NCI-H2171 treated with DMSO at 0.1 percent for 48 hours (cell line): ENCODE measurements at places on chromosomes 7 and 10.

GRCh38 chr10:52297747-52298146 lies 16.3 kb upstream of the DKK1 start:
- DNase-seq, result no peak

DNA sequence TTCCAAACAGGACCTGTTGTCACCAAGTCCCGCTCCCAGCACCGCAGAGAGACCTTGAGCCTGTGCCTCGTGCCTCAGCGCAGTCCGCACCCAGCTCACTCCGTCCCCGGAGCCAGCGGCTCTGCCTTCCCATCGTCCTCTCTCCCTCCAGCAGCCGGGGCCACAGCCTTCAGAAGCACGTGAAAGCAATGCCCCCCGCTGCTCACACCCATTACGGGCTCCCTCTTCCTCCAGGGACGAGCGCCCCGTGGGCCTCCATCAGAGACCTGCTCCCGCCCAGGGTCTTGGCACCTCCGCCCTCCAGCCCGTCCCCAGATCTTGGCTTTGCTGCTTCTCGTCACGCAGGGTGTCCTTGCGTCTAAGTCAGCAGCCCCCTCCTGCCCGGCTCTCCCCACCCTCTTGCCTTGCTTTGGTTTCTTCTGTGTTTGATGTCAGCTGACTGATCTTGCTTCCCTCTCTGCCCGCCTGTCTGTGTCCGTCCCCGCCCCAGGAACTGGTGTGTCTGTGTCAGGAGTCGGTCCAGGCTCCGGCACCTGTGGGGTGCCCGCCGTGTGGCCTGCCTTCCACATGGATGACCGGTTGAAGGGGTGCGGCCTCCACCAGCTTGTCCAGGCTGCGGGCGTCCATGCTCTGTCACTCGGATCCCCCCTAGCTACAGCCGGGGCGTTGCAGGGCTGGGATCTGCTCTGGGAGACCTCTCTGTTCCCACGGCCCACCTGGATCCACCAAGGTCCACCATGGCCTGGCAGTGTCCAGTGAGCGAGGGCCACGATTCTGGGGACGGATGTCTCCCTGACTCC lies 61.9 kb downstream of the FOXL3 start:
- no peak for DNase-seq

GRCh38 chr10:34866848-34867247 lies 51.8 kb upstream of the PARD3 start:
- DNase-seq, result peak; percentile 83

- no peak for DNase-seq
These were observed 366.5 kb upstream of the SEMA3C start for GRCh38 chr7:81285142-81285871.

DNA sequence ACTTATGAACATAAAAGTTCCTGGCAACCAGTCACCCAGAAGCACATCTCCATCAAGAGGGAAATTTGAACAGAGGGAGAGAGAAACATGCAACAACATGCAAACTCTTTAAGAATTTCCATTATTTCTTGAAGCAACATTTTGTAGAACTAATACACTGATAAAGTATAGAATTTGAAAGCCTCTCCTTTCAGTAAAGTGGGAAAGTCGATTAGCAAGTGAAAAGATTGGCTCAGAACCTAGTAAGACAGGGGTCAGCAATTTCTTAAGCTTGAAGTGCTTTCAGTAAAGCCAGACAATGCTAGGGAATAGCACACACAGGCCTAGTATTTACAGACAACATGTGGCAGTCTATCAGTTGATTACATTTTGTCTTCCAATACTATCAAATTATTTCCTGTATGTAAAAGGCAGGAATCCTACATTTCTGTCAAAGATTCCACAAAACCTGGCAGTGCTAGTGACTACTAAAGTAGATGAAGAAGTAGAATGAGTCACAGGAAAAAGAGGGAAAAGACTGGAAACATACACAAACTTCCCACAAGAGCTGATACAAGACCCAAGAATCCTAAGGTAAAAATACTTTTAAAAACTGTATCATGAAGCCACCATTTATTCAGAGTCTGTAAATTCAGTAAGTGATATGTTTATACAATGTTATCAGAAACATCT lies 25.2 kb downstream of the DNAJC1 start:
- DNase-seq, result no peak

- DNase-seq, result no peak
These were observed 148.5 kb downstream of the PTPN20 start for GRCh38 chr10:47059606-47060311.

- DNase-seq, result no peak
These were observed 5.1 kb upstream of the PMPCB start for GRCh38 chr7:103292122-103292521.

DNA sequence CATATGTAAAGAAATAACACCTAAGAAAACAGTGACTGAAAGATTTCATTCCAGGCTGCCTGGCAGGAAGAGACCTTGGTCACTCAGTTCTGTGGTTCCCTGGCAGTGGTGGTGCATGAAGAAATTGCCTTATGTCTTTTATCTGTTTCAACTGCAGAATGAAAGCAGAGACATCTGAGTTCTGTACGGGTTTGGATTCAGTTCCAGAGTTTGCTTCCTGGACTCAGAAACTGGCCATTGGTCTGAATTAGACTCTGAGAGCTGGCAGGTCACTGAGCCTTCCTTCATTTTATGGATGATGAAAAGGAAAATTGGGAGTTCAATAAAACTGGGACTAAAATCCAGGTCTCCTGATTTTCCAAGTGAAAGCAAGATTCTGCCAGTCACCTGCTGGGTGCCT lies 428.9 kb upstream of the AUTS2 start:
- DNase-seq, result no peak

- DNase-seq, result no peak
These were observed 47.1 kb upstream of the UBN2 start for GRCh38 chr7:139183878-139184338.
